ENCODE measurements at places on chromosomes 1 and 21. TPM values are rescaled to one million over a fixed set of nuclear protein-coding genes. Genes with fewer than 3 reads are reported as not detected.
A peak's percentile ranks its signal among the peaks of the same experiment; 100 is the strongest.

DNA sequence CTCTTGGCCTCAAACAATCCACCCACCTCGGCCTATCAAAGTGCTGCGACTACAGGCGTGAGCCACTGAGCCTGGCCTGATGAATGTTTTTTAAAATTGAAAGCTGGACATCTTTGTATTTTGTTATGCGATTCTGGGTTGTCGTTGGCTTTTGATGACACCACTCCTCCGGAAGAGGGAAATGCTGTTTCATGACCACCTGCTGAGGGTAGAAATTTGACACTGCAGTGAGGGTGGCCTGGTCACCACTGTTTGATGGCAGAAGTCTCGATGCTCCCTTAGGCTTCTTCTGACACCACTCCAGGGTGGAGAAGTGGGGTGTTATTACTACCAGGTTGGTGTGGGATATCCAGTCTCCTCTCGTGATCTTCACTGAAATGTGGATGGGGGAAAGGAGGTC is 357.2 kb downstream of the RGS7 start:
- H3K4me1 ChIP-seq, result no peaks in the 10 kb centered on the region
- no peaks in the 10 kb centered on the region for H3K36me3 ChIP-seq
- peaks cover 14% of the 10 kb centered on the region for H3K27me3 ChIP-seq
- H3K4me3 ChIP-seq, result no peak overlapping the region

DNA sequence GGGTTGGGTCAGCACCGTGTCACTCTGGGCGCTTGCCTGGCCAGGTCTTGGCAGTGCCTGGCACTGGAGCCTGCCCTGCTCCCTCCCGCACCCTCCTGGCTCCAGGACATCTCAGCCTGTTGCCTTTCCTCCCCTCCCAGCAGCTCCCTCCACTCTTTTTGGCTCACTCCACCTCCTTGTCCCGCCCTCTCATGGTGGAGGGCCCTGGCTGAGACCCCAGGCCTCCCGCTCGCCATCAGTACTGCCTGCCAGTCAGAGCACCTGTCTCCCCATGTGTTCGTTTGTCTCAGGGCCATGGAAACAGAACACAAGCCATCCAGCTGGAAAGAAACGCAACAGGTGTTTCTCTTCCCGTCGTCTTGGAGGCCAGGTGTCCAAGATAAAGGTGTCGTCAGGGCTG is 61.0 kb downstream of the B3GALT5 start:
- DNase-seq, result no peak
- no peak overlapping the region for H3K4me3 ChIP-seq
- peaks cover 22% of the 10 kb centered on the region for H3K4me1 ChIP-seq

GRCh38 chr1:30899577-30900389 is 8.8 kb downstream of the SDC3 start:
- no peak for DNase-seq
- no peak overlapping the region for H3K4me3 ChIP-seq
- no peak overlapping the region for H3K27ac ChIP-seq
- H3K36me3 ChIP-seq, result no peaks in the 10 kb centered on the region
- H3K4me1 ChIP-seq, result peaks cover 16% of the 10 kb centered on the region

GRCh38 chr21:37208741-37209225 is 58.4 kb downstream of the VPS26C start:
- no peak overlapping the region for H3K27ac ChIP-seq
- H3K36me3 ChIP-seq, result peaks cover 7% of the 10 kb centered on the region
- peaks cover 5% of the 10 kb centered on the region for H3K4me1 ChIP-seq
- no peak for DNase-seq
- no peak overlapping the region for H3K4me3 ChIP-seq

- no peak for DNase-seq
- H3K36me3 ChIP-seq, result no peaks in the 10 kb centered on the region
- no peak overlapping the region for H3K4me3 ChIP-seq
- H3K27me3 ChIP-seq, result no peaks in the 10 kb centered on the region
- H3K27ac ChIP-seq, result no peak overlapping the region
These were observed 596.3 kb downstream of the KIF26B start for GRCh38 chr1:245751116-245751515.

GRCh38 chr1:229088711-229089110 is 182.2 kb upstream of the RAB4A start:
- no peak overlapping the region for H3K4me3 ChIP-seq
- peaks cover 31% of the 10 kb centered on the region for H3K27me3 ChIP-seq
- peaks cover 27% of the 10 kb centered on the region for H3K4me1 ChIP-seq
- H3K27ac ChIP-seq, result no peak overlapping the region

- H3K4me1 ChIP-seq, result no peaks in the 10 kb centered on the region
- no peak overlapping the region for H3K4me3 ChIP-seq
- DNase-seq, result no peak
- no peak overlapping the region for H3K27ac ChIP-seq
- no peaks in the 10 kb centered on the region for H3K27me3 ChIP-seq
These were observed 251.5 kb downstream of the BACH1 start for GRCh38 chr21:29550205-29550604.

DNA sequence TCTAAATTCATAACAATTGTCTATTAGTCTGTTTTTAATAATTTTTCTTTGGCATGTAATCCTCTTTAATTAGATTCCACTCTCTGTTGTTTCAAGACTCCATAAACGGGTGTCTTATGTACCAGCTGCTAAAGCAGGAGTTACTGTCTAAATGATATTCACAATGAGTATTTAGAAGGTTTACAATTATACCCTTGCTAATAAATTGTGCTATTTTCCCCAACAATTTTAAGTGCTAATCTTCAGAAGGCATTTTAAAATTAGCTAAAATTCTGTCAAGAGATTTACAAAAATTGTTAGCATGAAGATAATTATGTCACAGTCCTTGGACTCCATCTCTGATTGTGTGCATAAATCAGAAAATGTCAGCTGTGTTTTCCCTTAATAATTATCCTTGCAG is 83.7 kb downstream of the DPYD start:
- H3K4me1 ChIP-seq, result no peaks in the 10 kb centered on the region
- H3K27ac ChIP-seq, result no peak overlapping the region
- DNase-seq, result no peak
- no peak overlapping the region for H3K4me3 ChIP-seq
- H3K36me3 ChIP-seq, result peaks cover 7% of the 10 kb centered on the region

GRCh38 chr1:108961198-108961597 is 2.1 kb downstream of the CLCC1 start:
- H3K36me3 ChIP-seq, result peaks cover 16% of the 10 kb centered on the region
- H3K27me3 ChIP-seq, result no peaks in the 10 kb centered on the region
- no peak overlapping the region for H3K4me3 ChIP-seq

- peak overlapping the region; percentile 81 for H3K27ac ChIP-seq
- peak overlapping the region; percentile 40 for H3K4me3 ChIP-seq
- peak; percentile 94 for DNase-seq
These were observed 3.9 kb upstream of the SFN start for GRCh38 chr1:26858891-26859640.

GRCh38 chr1:18926315-18927081 is 24.1 kb upstream of the ALDH4A1 start:
- peak; percentile 87 for DNase-seq
- H3K4me3 ChIP-seq, result peak overlapping the region; percentile 44
- H3K27me3 ChIP-seq, result no peaks in the 10 kb centered on the region
- H3K27ac ChIP-seq, result peak overlapping the region; percentile 75

GRCh38 chr1:30327370-30328099 is 395.9 kb downstream of the MATN1 start:
- H3K27me3 ChIP-seq, result peaks cover 19% of the 10 kb centered on the region
- no peak for DNase-seq
- H3K4me1 ChIP-seq, result no peaks in the 10 kb centered on the region
- H3K27ac ChIP-seq, result no peak overlapping the region
- H3K4me3 ChIP-seq, result no peak overlapping the region

- peaks cover 39% of the 10 kb centered on the region for H3K4me1 ChIP-seq
- peaks cover 17% of the 10 kb centered on the region for H3K36me3 ChIP-seq
- H3K27me3 ChIP-seq, result no peaks in the 10 kb centered on the region
- no peak within 1 kb of the TSS for H3K27ac ChIP-seq
- H3K4me3 ChIP-seq, result no peak within 1 kb of the TSS
- no peak for DNase-seq
These were observed at the start of gene ARHGAP30 for GRCh38 chr1:161069731-161070270. Gene ARHGAP30, minus strand, starts transcription at chr1:161069891. Its CDS starts 267 bp downstream, at chr1:161069624.

DNA sequence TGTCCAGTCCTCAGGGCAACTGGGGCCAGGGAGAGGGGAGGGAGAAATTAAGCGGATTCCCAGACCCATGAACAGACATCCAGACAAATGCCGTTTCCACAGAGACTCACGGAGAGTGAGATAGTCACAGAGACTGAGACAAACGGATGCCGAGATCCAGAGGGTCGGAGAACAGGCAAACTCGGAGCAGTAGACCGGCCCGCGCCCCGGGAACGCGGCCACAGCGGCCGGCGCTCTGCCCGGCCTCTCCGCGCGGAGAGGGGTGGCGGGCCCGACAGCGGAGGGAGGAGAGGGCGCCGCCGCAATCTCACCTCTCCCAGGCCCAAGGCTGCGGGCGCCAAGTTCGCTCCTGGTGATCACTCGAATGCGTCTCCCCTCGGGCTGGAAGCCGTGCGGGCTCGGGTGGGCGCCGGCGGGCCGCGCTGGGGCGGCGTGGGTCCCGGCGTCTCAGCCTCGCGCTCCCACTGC is 831 bp upstream of the FOXD2 start:
- H3K27ac ChIP-seq, result peak overlapping the region; percentile 35
- H3K4me1 ChIP-seq, result peaks cover 21% of the 10 kb centered on the region
- peaks cover 12% of the 10 kb centered on the region for H3K36me3 ChIP-seq
- DNase-seq, result peak; percentile 48
- H3K4me3 ChIP-seq, result peak overlapping the region; percentile 92
- H3K27me3 ChIP-seq, result no peaks in the 10 kb centered on the region

DNA sequence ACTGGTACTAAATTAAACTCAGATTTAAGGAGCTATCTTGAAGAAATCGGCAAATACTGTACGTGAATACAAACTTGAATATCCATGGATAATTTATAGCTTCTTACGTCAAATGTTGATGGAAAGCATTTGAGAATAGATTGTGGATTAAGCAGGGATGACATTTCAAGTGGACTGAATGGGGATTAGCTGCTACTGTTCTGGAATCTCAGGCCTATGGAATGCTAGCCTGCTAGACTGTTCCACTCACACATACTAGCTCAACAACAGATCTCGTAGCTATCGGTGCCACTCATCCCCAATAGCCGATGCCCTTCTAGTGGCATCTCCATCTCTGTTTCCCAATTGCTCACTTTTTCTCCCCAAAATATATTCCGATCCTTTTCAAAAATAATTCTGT is 62.0 kb upstream of the USP25 start:
- H3K27me3 ChIP-seq, result no peaks in the 10 kb centered on the region
- peaks cover 16% of the 10 kb centered on the region for H3K4me1 ChIP-seq
- H3K4me3 ChIP-seq, result no peak overlapping the region
- no peak for DNase-seq
- no peak overlapping the region for H3K27ac ChIP-seq

GRCh38 chr1:184078564-184079249 is 27.2 kb downstream of the TSEN15 start:
- no peak for DNase-seq
- no peaks in the 10 kb centered on the region for H3K4me1 ChIP-seq
- H3K27me3 ChIP-seq, result no peaks in the 10 kb centered on the region
- H3K36me3 ChIP-seq, result no peaks in the 10 kb centered on the region

DNA sequence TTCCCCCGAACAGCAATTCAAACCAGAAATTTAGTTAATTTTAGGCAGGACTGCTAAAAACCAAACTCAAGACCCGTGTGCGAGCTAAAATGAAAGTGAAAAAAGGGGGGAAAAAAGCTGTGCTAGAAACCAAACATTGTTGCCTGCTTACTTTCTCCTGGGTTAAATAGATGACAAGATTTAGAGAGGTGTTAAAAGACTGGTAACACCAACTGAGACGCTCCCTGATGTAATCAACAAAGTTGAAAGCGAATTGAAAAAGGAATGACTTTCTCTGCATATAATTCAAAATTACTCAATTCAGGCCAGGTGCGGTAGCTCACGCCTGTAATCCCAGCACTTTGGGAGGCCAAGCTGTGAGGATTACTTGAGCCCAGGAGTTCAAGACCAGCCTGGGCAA is 6.8 kb downstream of the CDCA8 start:
- H3K27ac ChIP-seq, result no peak overlapping the region
- no peaks in the 10 kb centered on the region for H3K27me3 ChIP-seq
- no peak overlapping the region for H3K4me3 ChIP-seq
- peaks cover 43% of the 10 kb centered on the region for H3K36me3 ChIP-seq
- DNase-seq, result no peak

DNA sequence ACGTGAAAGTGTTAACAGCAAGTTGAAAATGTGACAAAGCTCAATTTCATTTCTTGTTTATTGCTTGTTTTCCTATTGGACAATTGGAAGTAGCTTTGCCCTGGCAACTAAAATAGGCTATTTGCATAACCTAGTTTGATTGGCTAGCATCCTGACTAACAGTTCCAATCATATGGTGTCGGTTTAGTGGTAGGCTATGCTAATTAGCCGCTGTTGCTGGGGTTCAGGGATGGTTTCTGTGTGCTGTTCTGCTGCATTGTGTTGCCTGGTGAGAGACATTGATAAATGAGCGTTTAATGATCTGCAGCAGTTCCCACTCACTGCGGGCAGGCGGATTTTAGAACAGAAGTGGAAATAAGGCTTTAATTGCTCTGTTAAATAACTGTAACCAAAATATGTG is 68.5 kb downstream of the DYRK1A start:
- no peak overlapping the region for H3K4me3 ChIP-seq
- H3K36me3 ChIP-seq, result peaks cover 8% of the 10 kb centered on the region
- no peak overlapping the region for H3K27ac ChIP-seq
- peaks cover 35% of the 10 kb centered on the region for H3K4me1 ChIP-seq

GRCh38 chr1:5847013-5847659 is 145.1 kb downstream of the NPHP4 start:
- no peaks in the 10 kb centered on the region for H3K4me1 ChIP-seq
- H3K27me3 ChIP-seq, result peaks cover 9% of the 10 kb centered on the region
- no peaks in the 10 kb centered on the region for H3K36me3 ChIP-seq
- H3K27ac ChIP-seq, result no peak overlapping the region

DNA sequence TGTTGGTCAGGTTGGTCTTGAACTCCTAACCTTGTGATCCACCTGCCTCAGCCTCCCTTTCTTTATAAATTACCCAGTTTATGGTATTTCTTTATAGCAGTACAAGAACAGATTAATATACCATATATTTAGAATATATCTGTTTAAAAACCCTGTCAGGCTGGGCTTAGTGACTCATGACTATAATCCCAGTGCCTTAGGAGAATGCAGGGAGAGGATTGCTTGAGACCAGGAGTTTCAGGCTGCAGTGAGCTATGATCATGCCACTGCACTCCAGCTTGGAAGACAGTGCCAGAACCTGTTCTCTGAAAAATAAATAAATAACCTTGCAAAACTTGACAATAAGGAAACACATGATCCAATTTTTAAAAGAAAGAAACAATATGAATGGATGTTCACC is 43.9 kb downstream of the ZNF684 start:
- no peaks in the 10 kb centered on the region for H3K4me1 ChIP-seq
- H3K36me3 ChIP-seq, result no peaks in the 10 kb centered on the region
- DNase-seq, result no peak

- H3K4me3 ChIP-seq, result no peak overlapping the region
- H3K27ac ChIP-seq, result no peak overlapping the region
- peak; percentile 22 for DNase-seq
- H3K27me3 ChIP-seq, result no peaks in the 10 kb centered on the region
These were observed 44.6 kb downstream of the NFYC start for GRCh38 chr1:40736085-40736531.

- no peak for DNase-seq
- no peak overlapping the region for H3K27ac ChIP-seq
- H3K36me3 ChIP-seq, result no peaks in the 10 kb centered on the region
- no peaks in the 10 kb centered on the region for H3K4me1 ChIP-seq
- no peak overlapping the region for H3K4me3 ChIP-seq
These were observed 14.0 kb downstream of the GABRD start for GRCh38 chr1:2033165-2033564.

The HMCN1 gene
- 0.12 TPM for total RNA-seq

The SORT1 gene
- 13.3 TPM for total RNA-seq

The S100B gene
- total RNA-seq, result not detected

The MFAP2 gene
- 1.2 TPM for total RNA-seq

Measured in MCF 10A (cell line).